ENCODE measurements at places on chromosomes 2 and 18.

DNA sequence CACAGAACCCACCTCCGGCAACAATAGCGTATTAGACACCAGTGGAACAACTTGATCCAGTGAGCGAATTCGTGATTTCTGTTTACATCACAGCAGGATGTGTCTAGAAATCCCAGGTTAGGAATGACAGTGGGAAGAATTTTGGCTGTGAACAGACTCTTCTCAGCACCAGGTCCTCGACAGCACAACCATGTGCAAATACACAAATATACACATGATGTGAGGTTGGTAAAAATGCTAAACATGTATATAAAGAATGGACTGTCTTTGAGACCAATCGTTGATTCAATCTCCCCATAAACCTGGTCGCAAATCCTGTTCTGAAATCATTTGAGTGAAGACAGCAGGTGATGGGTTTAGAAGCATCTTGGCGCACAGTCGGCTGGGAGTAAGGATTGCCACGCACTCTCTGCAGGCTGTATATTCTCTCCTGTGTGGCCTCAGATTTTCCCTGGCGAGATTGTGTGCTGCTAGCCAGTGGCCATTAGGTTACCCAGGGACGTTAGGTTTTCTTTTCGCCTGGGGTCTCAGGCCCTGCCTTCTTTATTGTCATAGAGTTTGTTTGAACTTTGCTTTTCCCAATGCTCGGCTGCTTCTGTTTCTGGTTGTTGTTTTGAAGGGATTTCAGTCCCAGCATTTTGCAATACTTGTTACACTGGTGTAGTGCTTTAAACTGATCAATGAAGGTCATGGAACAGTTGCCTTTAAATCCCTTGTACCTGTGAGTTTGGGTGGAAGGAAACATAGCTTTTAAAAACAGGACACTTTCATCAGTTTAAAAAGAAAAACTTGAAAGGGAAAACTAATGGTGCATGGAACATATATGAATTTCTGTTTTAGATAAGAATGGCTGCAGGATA lies 147.3 kb downstream of the ALPK2 start:
- no peak for DNase-seq

GRCh38 chr2:240615820-240616547 lies 9.3 kb upstream of the GPR35 start:
- no peak for DNase-seq

GRCh38 chr2:237161189-237161588 lies 75.5 kb downstream of the COPS8 start:
- no peak for DNase-seq

DNA sequence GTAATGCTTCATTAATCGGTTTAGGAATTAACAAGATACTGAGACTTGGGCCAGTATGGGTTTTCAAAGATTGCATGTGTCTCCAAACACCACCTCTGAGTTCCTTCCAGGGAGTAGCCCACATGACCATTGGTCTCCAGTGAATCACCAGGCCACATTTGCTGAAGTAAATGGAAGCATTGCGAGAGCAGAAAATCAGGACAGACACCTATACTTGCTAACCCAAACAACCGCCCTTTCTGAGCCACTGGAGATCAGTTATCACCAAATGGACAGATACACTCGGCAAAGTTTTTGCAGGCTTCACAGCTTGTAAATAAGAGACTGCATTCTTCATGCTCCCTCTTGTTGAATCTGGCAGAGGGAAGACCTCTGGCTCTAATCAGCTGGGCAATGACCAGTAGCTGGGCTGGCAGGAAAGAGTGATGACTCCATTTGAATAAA lies 40.9 kb downstream of the GATA6 start:
- DNase-seq = no peak

GRCh38 chr18:74597034-74597661 lies 522 bp upstream of the ZNF407 start:
- peak; percentile 26 for DNase-seq

GRCh38 chr2:186544255-186544675 lies 45.6 kb upstream of the ITGAV start:
- DNase-seq = no peak

GRCh38 chr2:98585386-98585785 lies 22.9 kb downstream of the COA5 start:
- DNase-seq = no peak

GRCh38 chr2:205713086-205713485 lies 30.8 kb downstream of the NRP2 start:
- DNase-seq = no peak

- no peak for DNase-seq
These were observed 236.5 kb downstream of the CELF4 start for GRCh38 chr18:37328946-37329719.

DNA sequence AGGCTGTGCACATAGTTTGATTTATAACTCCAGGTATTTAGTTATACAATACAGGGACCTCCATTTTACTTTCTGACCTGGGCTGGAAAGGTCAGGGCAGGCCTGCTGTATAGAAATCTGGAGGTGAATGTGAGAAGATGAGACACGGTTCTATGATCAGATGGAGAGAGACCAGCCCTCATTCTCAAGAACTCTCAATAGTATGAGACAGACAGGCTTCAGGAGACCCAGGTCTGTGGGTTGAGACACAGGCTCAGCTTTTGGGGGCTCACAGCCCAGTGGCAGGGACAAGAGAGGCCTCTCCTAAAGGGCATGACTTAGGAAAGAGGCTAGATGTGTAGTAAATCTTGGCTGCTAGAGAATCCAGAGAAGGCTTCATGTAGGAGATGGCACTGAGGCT lies 719 bp upstream of the ATP6V1B1 start:
- DNase-seq = peak; percentile 2
